ENCODE measurements at places on chromosomes 5 and 9.

DNA sequence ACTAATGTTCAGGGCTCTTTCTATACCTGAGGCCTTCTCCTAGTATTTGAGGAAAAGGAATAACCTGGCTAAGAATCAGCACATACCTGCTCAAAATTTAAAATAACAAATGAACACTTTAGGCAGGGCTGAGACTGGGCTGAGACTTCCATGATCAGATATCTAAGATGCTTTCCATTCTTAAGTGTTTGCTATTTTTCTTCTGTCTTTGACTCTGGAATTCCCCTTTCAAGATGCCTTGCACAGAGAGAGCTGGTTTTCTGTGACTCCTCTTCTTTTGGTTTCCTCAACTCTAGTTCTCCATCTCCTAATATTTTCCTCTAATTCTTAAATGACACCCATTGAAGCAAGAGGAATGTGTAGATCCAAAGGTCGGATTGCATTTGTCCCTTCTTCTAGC lies 61.1 kb downstream of the DPYSL3 start:
- no peak for DNase-seq

- no peak for DNase-seq
Observed at GRCh38 chr9:91253488-91253887, 108.2 kb downstream of the AUH start.

GRCh38 chr9:27341545-27342294 lies 44.8 kb upstream of the EQTN start:
- no peak for DNase-seq

GRCh38 chr5:151811593-151812321 lies 40.0 kb downstream of the G3BP1 start:
- no peak for DNase-seq

GRCh38 chr9:79610791-79611614 lies 39.2 kb downstream of the TLE4 start:
- DNase-seq: no peak

GRCh38 chr5:168592014-168592368 lies 12.8 kb upstream of the PANK3 start:
- no peak for DNase-seq

DNA sequence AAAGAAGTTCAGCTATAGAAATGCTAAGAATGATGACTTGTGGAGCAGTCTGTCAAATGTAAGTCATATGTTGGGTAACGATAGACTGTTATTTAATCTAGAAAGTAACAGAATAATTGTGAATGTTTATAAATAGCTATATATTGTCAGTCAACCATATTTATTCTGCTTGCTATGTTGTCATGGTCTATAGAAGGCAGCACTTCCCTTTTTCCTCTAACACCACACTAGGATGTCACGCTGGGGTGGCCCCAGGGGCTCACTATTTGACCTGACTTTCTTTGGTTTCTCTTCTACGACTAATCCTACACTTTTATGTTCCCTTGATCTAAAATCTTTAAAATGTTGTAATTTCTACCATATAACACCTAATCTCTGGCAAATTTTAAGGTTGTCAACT lies 20.5 kb downstream of the ERAP2 start:
- DNase-seq: no peak

DNA sequence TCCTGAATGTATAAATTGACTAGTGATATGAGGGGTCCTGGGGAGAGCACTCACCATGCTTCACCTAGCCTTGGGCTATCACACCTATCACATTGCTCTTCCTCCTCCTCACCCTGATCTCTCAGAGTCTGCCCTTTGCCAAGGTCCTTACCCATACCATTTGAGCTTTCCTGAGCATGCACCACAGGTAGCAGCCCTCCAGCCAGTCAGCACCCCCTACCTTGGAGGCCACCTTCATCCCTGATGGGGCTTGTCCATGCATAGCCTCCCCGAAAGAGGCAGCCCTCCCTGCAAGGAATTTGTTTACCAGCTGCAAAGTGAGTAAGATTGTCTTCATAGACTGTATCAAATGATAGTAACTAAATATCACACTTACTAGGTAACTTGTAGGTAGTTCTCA lies 83.1 kb downstream of the ALDH7A1 start:
- no peak for DNase-seq

DNA sequence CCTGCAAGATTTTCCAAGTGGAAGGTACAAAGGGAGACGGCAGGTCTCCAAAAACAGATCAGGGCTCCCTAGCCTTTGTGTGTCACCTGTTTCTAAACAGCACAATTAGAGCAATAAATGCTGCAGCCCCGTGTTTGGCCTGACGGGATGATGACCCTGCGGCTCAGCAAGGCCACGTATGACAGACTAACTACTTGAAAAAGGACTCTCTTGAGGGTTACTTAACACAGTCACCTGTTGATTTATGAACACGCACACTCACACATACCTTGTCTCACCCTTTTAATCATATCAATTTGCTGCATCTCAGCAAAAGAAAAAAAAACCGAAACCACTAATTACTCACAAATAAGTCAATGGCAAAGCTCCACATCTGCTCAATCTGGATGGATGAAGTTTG lies 199.6 kb upstream of the GAS1 start:
- no peak for DNase-seq

- no peak for DNase-seq
Observed at GRCh38 chr5:218457-219291, 554 bp downstream of the SDHA start.

DNA sequence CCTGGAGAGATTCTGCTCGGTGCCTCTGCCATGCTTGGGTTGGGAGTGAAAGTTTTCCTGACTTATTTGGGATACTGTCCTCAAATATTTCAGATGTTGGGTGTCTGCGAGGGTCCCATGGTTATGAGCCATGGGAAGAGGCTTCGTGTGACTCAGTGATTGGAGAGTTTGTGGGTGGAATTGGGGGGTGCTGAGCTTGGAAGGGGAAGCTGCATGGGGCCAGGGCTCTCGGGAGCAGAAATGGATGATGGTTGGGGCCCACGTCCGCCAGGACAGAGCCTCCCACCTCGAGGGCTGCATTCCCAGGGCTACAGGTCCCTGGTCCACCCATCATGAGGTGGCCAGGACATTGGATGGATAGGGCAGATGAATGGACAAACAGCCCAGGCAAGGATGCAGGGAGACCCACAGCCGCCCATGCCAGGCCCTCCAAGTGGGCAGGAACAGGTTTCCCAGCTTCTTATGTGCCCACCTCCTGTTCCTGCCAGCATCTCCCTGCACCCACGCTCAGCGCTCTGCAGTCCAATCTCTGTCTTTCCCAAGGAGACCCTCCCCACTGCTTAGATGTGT lies 5.5 kb downstream of the OBP2B start:
- DNase-seq: no peak

GRCh38 chr5:110045158-110045557 lies 355.4 kb downstream of the MAN2A1 start:
- no peak for DNase-seq

GRCh38 chr9:110083866-110084265 lies 124.1 kb downstream of the C9orf152 start:
- no peak for DNase-seq

DNA sequence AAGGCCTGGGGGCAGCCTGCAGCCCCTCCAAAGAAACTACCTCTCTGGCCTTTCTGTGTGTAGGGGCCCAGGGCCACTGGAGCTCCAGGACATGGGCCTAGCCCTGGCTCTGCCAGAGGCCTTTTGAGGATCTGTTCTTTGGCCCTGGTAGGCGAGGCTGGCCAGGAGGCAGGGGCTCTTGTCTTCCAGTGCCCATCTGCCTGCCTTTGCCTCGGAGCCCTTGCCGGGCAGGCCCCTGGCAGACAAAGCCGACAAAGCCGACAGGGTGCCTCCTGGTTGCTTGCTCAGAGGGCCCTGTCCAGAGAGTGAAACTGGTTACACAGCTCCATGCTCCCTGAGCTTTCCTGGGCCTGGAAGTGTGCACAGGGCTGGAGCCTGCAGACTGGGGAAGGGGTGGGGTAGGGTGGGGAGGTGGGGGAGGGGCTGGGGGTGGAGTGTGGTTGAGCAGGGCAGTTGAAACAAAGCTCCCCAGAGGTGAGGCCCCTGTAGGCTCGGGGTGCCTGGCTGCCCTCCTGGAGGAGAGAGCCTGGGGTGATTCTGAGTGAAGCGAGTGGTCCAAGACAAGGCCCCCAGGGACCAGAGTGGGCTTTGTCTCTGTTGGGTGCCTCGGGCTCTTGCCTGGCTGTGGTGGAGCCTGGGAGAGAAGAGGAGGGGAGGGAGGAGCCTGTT lies 29.3 kb downstream of the PTPA start:
- no peak for DNase-seq

DNA sequence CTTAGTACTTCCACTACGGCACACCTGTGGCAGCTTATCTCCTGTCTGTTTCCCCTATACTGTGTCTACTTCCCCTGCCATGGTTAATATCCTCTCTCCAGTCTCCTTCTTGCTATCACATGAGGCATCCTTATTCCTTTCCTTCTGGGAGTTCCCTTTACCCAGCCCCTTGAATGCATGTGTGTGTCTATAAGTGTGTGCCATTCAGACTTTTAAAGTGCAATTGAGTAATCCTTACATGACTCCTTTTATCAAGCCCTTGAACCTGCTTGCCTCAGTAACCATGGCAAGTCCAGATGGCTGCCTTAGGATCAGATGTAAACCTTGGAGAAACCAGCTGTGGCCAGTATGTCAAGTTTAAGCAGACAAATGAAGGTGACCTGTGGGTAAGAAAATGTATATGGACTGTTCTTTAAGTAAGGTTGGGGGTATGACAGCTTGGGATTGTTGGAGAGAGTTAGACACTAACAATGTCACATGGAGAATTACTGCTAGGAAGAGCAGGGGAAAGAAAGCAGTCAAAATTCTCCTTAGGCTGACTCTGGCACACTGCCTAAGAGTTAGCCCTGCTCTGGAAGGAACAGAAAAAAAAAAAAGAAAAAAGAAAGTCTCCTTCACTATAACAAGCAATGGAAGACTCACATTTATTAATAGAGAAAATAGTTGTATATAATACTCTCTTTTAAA lies 142.1 kb downstream of the HINT1 start:
- no peak for DNase-seq

GRCh38 chr5:58015175-58015574 lies 444.7 kb downstream of the PLK2 start:
- DNase-seq: no peak

- DNase-seq: no peak
Observed at GRCh38 chr5:117731446-117731845, 1156.8 kb upstream of the SEMA6A start.

- DNase-seq: no peak
Observed at GRCh38 chr9:134509817-134510216, 131.8 kb upstream of the COL5A1 start.

DNA sequence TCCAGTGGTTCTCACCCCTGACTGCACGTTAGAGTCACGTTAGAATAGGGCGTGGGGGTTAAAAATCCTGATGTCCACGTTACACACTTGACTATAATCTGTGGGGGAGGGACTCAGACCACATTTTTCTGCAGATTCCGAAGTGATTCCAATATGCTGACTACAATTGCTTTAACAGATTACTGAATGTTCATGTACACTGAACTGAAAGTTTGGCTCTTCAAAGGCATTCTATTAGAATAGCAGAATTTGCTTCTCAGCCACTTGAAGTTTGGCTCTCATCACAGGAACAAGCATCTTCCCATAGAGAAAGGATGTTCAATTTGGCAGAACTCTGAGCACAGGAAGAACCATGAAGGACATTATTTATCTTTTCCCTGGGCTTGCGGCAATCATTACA lies 84.5 kb downstream of the HAPLN1 start:
- DNase-seq: no peak

DNA sequence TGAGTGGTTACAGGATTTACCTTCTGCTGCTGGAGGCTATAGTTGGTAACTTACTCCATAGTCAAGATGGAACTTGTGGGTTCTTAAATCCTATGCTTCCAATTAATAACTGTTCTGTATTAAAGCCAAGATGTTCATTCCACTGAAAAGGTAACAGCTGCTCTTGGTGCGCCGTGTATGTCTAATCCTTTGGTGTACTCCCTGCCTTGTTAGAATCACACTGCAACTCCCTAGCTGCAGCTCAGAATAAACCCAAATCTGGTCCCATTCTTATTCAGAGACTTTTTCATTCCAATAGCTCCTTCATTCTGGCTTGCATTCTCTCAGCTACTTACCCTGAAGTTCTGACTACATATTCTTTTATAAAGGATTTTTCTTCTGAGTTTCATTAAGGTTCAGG lies 1355.5 kb downstream of the MAT2B start:
- DNase-seq: no peak

DNA sequence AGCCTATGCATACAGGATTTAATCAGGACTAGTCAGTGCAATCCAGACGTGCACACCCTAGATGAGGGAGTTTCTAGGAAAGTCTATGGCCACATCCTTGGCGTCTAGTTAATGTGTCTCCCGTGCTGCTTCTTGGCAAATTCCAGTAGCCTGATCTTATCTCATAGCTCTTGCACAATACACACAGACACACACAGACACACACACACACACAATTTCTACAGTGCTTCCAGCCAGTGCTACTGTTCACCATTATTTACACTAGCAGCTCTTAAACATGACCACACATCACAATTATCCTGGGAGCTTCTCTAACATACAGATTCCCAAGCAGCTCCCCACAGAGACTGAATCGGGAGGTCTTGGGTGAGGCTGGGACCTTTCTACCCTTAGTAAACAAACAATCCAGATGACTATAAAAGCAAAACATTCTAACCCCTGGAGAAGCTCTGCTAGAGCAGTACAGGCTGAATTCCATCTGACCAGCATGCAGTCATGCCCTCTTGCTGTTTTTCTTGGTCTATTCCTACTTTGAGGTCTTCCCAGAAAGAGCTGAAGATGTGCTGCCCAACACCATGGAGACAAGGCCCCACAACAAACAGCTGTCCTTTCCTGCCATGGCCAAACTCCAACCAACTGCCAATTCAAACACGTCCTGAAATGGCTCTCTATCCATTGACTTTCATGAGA lies 236.6 kb downstream of the DEPDC1B start:
- DNase-seq: no peak

DNA sequence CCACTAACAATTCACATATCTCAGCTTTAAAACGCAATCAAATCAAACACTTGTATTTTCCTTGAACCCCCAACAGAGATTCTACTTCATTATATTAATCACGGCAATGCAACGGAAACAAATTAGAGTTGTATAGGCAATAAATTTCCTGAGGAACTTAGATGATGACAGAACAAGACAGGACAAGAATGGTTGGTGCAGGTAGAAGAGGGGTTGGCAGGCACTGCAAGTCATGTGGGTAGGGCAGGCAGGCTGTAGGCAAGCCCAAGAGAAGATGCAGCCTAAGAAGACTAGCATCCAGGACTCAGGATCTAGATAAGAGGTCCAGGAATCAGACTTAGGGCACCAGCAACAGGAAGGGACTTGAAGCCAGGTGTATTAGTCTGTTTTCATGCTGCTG lies 16.6 kb upstream of the FEM1C start:
- no peak for DNase-seq

- no peak for DNase-seq
Observed at GRCh38 chr5:96809921-96810320, 2.2 kb upstream of the ERAP1 start.

All from SK-N-MC (cell line).